ENCODE measurements at places on chromosomes 16 and 17. TPM values are rescaled to one million over a fixed set of nuclear protein-coding genes. Genes with fewer than 3 reads are reported as not detected.

DNA sequence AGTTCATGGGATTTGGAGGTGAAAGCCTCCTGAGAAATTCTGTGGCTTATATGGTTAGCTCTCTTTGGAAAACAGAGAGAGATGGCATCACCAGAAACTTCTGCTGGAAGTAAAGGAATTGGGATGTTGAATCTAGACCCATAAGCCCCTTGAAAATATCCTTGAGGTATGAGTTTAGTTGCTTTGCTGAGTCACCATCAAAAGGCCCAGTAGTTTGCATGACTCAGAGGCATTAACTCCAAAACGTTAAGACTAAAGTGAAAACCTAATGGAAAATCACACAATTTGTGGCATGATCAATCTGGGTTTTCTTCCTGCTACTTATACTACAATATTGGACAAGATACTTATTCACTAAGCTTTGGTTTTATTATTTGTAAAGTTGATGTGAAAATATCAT, 349.2 kb upstream of the SALL1 start:
- DNase-seq, result no peak

Gene NT5M
- polyA plus RNA-seq, result 5.9 TPM

DNA sequence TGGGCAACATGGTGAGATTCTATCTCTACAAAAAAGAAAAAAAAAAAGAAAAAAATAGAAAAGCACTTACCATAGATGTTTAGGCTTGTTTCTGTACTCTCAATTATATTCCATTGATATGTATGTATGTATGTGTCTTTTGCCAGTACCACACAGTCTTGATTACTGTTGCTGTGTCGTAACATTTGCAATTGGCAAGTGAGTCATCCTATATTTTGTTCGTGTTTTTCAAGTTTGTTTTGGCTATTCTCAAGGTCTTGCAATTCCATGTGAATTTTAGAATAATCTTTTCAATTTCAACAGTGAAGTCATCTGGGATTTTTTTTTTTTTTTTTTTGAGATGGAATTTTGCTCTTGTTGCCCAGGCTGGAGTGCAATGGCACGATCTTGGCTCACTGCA, 19.3 kb downstream of the SPECC1 start:
- no peak for DNase-seq

GRCh38 chr16:85682516-85682915, 6.2 kb downstream of the GINS2 start:
- no peak for DNase-seq

GRCh38 chr16:81220349-81220748, 18.1 kb upstream of the BCO1 start:
- DNase-seq, result no peak

DNA sequence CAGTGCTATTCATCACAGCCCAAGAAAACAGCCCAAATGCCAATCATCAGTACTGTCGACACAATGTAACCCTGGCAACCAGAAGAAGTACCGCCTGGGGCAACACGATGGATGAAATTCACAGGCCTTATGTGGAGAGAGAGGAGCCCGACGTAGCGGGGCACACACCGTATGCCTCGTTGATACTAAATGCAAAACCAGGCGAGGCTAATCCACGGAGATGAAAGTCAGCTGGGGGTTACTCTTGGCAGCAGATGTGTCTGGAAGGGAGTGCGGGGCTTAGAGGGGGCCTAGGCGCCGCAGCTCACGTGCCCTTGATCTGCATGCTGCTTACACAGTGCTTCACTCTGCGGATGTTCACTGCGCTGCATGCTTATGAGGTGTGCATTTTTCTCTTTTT, 29.8 kb downstream of the ITGAE start:
- DNase-seq, result no peak

Gene SLC5A10
- polyA plus RNA-seq, result 0.55 TPM

- no peak for DNase-seq
Observed at GRCh38 chr17:79812353-79813258, 15.7 kb upstream of the CBX8 start.

Gene TNP2
- not detected for polyA plus RNA-seq

Gene KRT12
- not detected for polyA plus RNA-seq

Gene NLGN2
- 27.6 TPM for polyA plus RNA-seq

Gene C16orf92
- not detected for polyA plus RNA-seq

Gene OR3A2
- 0.71 TPM for polyA plus RNA-seq

DNA sequence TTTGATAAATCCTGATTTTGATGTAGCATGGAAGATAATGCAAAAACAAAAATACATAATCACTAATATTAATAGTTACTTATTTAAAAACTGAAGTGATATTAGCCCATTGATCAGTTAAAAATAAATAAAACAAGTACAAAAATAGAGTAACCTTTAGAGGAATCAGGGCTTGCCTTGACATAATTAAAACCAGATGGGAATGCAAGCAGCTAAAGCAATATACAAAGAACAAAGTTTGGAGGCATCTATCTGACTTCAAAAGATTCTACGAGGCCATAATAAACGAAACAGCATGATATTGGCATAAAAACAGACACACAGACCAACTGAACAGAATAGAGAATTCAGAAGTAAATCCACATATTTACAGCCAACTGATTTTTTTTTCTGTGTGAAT, 15.0 kb upstream of the HEATR3 start:
- no peak for DNase-seq

Gene KRTAP4-3
- polyA plus RNA-seq, result not detected

DNA sequence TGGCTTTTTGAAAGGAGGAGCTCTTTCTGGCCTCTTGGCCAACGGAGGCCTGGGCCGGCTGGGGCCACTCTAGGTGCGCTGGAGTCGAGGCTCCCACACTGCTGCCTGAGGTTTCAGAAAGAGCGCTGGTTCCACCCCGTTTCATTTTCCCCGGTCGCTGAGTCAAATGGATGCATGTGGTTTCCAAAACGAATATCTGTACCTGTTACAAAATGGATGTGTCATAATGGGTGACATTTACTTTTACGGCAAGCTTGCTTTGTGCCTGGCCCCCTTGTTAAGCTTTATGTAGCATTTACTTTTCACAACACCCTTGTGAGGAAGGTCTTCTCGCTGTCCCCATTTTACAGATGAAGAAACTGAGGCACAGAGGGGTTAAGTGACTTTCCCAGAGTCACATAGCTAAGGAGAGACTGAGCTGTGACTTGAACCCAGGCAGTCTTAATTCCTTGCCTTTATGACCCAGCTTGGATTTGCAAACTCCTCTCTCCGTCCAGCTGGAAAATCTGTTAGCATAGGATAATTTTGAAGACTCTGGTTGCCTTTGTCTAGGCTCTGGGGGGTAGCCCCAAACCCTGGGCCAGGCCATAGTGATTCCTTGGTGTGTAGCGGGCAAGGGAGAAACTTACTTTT, 10.6 kb downstream of the KSR1 start:
- no peak for DNase-seq

Gene ABCA10
- 3.5 TPM for polyA plus RNA-seq

DNA sequence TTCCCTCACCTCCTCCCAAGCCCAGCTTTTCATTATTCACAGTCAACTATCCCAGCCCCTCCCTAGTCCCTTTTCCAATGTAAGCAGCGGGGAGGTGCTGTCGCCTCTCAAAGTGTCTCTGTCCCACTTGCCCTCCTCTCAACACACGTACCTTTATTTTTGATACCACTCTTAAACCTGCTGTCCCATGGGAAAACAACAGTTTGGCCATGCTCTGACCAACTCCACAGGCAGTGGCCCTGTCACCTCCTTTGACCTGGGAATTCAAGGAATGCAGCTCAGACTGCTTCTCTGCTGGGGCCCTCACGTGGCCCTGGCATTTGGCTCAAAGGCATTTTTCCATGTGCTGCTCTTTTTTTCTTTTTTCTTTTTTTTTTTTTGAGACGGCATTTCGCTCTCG, 4.2 kb downstream of the LYRM9 start:
- peak; percentile 44 for DNase-seq

Gene HSPB9
- polyA plus RNA-seq, result 0.50 TPM

DNA sequence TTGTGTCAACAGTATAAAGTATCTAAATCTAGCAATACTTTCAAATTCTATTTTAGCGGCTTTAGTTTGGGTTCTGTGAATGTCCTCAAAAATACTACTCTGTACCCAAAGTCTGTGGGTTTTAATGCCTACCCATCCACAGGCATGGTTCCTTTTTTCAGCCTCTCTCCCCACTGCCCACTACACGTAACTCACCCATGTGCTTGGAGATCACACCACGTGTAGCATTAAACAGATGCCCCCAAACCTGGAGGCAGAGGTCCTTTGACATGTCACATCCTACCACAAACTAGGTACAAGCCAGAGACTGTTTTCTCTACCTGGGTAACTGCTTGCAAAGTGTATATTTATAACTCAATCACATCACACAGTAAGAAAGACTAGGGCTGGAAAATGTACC, 5.4 kb downstream of the DYNC1LI2 start:
- DNase-seq, result no peak

DNA sequence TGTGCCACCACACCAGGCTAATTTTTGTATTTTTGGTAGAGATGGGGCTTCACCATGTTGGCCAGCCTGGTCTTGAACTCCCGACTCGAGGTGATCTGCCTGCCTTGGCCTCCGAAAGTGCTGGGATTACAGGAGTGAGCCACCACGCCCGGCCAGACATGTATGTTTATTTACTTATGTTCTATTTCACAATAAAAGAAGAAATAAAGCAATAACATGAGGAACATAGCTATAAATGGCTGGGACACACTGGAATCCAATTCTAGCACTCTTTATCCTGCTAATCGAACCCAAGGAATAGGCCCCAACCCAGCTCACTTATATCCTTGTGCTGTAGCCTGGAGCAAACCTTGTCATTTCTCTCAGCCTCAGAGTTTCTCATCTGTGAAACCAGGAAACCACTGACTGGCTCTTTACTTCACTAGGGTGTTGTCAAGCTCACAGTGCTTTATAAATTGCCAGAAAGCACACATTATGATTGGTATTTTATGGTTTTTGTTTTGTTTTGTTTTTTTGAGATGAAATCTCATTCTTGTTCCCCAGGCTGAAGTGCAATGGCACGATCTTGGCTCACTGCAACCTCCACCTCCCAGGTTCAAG, 4.3 kb upstream of the ODAD4 start:
- DNase-seq, result no peak

DNA sequence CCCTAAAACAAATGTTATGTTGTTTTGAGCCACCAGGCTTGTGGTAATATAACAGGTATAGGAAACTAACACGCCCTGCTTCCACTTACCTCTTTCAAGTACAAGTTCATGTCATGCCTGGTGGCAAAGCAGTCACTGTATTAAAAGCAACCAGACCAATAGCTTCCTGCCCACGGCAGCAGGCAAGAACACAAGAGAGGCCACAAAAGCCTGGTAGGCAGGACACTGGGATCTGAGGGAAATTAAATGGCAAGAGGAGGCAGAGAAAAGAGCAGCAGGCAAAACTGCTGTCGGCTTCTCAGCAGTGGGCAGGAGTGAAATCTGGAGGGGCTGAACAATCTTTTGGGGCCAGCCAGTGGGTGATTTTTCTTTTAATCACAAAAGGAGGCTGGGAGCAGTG, 2.2 kb downstream of the CYTH1 start:
- no peak for DNase-seq

- no peak for DNase-seq
Observed at GRCh38 chr17:61260071-61260797, 139.4 kb upstream of the TBX2 start.

GRCh38 chr17:8116776-8117175, 1.5 kb downstream of the ALOXE3 start:
- DNase-seq, result no peak

Gene TPSAB1
- 0.38 TPM for polyA plus RNA-seq

DNA sequence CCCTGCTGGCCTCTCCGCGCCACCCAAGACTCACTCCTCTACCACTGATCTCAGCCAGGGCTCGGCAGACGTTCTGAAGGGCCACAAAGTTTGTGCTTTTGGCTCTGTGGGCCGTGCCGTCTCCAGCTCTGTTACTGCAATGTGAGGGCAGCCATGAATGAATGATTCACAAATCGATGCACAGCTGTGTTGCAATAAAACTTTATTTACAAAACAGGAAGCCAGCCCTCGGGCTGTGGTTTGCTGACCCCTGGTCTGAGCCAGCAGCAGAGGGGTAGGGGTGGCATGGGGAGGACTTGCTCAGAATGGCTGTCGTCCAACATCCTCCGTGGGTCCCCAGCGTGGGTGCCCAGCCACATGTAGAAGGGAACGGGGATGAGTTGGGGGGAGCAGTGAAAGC, 63.0 kb upstream of the PVALEF start:
- no peak for DNase-seq

DNA sequence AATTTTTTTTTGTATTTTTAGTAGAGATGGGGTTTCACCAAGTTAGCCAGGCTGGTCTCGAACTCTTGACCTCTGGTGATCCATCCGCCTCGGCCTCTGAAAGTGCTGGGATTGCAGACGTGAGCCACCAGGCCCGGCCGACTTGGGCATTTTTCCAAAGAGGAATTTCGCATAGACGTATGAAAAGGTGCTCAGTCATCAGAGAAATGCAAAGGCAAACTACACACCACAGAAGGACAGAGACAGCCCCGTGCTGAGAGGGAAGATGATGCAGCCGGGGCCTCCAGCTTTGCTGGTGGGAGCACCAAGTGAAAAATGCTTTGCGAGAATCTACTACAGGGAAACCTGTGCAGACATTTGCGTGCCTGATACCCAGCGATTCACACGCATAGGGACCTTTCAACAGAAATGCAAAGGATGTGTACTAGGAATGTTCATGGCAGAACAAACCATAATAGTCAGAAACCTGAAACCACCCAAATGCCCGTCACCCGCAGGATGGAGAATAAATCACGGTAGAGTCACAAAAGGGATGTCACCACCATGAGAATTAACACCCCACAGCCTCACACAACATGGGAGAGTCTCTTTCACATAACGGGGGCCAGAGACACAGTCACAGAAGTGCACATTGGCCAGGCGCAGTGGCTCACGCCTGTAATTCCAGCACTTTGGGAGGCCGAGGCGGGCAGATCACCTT, 5.2 kb downstream of the RAB40B start:
- DNase-seq, result peak; percentile 69

Gene DDX28
- 11.3 TPM for polyA plus RNA-seq

DNA sequence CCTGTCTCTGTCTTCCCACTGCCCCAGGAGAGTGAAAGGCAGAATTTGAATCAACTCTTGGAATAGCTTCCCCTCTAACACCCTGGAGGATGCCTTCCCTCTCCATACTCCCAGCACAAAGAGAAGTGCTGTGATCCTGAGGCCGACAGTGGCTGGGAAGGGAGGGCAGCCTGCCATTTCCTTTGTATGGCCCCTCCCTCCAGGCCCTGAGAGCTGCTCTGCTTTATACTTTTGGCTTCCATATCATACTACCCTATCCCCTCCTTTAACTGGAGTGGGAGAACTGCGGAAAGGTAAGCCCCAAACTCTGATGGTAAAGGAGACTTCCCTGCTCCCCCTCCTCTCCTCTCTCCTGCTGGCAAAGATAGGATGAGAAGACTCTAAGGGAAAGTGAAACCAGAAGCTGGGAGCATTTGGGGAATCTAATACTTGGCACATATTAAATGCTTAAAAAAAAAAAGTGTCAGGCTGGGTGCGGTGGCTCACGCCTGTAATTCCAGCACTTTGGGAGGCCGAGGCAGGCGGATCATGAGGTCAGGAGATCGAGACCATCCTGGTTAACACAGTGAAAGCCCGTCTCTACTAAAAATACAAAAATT, 4.1 kb upstream of the MED24 start:
- DNase-seq, result no peak

Gene CIBAR2
- polyA plus RNA-seq, result 0.50 TPM

Gene CENPN
- polyA plus RNA-seq, result 23.1 TPM

Data from renal pelvis (tissue), 12 donors.